ENCODE measurements at places on chromosomes 4 and X.

- DNase-seq = no peak
Observed at GRCh38 chr4:8355306-8355705, 85.2 kb downstream of the ACOX3 start.

GRCh38 chr4:126012691-126013290, 698.0 kb downstream of the FAT4 start:
- DNase-seq = no peak

DNA sequence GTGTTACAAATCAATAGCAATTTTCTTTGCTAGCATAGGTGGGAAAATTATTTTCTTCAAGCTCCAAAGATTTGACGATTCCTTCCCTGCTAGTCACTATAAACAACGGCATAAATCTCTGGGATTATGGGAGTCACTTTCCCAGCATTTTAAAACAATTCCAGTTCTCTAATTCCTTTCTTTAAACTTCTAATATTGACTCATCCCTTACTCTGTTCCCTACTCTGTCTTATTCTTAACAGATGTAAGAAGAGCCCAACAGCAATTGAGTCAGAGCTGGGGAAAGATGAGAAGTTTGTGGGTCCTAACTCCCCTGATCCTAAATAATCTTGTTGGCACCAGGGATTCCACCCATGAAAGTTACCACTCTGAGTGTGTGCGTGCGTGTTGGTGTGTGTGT, 47.4 kb upstream of the IL21 start:
- no peak for DNase-seq

DNA sequence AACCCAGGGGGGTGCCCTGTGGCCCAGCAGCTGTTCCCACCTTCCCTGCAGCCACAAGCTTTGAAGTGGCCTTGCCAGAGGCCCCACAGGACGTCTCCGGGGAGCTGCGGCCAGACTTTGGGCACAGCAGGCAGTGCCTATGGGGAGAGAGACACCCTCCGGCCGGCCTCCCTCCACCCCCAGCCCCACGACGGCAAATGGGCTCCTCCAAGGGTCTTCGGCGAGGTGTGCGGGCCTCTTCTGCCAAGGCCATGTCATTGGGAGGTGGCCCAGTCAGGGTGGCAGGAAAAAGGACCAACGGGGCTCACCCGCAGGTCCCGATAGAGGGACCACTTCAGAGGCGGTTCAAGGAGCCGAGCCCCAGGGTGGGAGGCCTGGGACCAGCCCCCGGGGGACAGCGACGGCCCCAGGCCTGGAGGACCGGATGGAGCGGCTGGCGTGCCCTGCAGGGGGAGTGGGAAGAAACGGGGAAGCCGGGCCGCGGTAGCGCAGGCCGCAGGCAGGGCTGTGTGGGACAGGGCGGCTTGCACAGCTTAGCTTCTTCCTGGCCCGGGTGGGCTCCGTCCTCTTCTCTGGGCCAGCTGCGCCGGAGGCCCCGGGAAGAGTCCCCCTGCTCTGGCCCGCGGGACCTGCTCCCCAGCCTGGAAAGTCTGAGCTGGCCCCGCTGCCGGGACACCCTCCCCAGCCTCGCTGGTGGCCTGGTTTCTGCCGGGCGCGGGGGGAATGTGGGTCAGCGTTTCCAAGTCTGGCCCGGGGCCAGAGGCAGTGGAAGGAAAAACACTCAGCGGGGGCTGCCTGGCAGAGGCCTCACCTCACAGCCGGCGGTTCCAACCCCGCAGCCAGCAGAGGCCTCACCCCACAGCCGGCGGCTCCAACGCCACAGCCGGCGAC, 21.9 kb upstream of the SPON2 start:
- no peak for DNase-seq

- no peak for DNase-seq
Observed at GRCh38 chr4:22720091-22720490, 27.4 kb downstream of the GBA3 start.

- DNase-seq = no peak
Observed at GRCh38 chr4:168826620-168827019, 183.4 kb downstream of the CBR4 start.

DNA sequence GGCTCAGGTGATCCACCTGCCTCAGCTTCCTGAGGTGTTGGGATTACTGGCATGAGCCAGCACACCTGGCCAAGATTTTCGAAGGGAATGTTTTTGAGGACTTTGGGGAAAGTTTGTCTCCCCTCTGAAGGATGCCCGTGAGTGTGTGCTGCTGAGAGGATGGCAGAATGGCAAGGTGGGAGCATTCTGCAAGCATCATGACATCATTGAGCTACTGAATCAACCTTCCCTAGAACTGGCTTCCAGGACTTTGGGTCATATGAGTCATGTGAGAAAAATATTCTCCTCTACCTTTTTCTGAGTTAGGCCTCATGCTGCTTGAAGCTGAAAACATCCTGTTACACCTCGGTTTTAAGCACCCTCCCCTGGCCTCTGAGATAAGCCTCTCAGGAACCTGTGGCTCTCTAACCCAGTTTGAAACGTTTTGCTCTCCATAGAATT, 31.0 kb downstream of the TMEM131L start:
- no peak for DNase-seq

- DNase-seq = no peak
Observed at GRCh38 chrX:9133426-9133825, 99.5 kb upstream of the FAM9B start.

GRCh38 chrX:129565046-129565650, 25.1 kb downstream of the OCRL start:
- DNase-seq = no peak
